ENCODE measurements at places on chromosomes 1 and 21. TPM values are rescaled to one million over a fixed set of nuclear protein-coding genes. Genes with fewer than 3 reads are reported as not detected.
A peak's percentile ranks its signal among the peaks of the same experiment; 100 is the strongest.

Gene MAP3K21
- not detected for total RNA-seq

Gene HLX
- total RNA-seq = not detected

DNA sequence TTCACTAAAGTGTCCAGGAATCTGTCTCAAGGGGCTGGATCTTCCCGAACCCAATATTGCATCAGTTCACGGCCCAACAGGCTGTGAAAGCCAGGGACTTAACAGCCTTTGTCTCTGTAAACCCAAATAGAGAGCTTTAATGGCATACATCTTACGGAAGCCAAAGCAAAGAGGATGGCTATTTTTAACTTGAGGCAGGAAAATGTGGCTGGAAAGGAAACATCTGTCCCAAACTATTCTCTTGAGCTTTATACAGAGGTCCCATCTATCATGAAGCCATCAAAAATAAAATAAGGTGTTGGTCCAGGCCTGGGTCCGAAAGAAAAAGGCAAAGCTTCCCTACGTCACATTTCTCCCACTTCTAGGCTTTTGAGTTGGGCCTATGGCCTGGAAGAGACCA lies 7.7 kb upstream of the CD34 start:
- DNase-seq = no peak

GRCh38 chr21:27104846-27105431 lies 138.1 kb upstream of the ADAMTS5 start:
- no peak for DNase-seq

DNA sequence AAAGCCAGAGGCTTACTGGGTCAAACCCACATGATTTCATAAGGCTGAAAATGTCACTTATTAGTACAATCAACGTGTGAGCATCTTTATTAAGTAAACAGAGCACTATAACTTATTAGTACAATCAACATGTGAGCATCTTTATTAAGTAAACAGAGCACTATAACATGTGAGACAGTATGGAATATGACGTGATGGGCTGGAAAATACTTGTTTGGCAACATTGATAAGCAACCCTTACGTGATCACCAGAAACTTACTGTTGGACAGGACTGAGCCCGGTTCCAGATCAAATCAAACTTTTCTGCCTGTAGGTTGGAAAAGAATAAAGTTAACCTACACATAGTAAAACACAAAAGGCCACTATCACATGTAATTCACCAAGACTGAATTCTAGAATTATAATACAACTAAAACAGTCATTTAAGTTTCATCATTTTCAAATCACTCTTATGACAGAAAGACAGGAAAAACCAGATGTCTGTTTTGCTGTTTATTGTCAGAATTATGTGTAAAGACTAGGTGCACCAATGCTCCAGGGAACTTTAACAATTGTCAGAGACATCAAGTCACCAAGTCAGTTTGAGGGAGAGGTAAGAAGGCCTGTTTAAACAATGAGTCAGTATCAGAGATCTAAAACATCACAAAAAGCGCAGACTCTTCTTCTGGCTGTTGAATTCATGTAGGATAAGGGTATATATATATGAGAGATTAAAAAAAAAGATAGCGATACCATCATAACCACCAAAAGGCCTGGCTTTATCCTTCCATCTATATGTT lies 15.7 kb downstream of the ATPAF1 start:
- DNase-seq = no peak

Gene MNDA
- not detected for total RNA-seq

Gene PTGER3
- not detected for total RNA-seq

DNA sequence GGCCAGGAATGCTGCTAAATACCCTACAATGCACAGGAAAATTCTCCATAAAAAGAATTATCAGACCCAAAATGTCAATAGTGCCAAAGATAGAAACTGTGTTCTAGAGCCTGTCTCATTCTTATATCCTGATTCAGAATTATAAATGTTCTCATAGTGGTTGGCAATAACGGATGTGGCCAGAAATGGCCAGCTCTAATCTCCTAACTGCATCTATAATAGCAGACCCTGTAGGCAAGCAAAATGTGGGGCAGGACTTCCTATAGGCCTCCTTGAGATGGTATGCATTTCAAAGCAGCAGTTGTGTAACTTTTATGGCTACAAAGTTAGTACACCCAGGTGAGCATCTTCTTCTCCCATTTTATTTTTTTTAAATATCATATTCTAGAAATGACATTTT lies 95.9 kb upstream of the SGIP1 start:
- no peak for DNase-seq

Gene SPRR1A
- not detected for total RNA-seq

DNA sequence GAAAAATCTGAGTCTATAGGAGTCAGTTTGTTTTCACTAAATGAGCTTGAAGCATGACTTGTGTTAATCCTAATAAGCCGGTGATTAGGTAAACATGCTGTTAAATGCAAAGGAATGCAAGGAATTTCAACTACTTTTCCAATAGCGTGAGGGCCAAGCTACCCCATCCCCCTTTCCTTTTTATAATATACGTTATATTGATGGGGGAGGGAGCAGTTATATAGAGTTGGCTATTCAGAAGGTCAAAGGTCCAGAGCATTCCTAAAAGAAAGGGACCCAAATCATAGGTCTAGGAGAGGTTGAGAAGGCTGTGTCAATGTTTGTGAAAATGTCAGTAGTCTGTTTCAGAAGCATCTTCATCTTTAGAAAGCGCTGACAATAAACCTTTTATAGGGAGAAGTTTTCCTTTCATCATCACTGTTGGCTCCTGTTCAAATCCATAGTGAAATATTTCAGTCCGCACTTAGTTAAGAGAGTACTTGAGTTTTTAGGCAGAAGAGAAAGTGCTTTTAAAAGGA lies 3.8 kb downstream of the CCN1 start:
- peak; percentile 25 for DNase-seq

GRCh38 chr1:110151175-110151669 lies 928 bp downstream of the SLC6A17 start:
- DNase-seq = peak; percentile 51

DNA sequence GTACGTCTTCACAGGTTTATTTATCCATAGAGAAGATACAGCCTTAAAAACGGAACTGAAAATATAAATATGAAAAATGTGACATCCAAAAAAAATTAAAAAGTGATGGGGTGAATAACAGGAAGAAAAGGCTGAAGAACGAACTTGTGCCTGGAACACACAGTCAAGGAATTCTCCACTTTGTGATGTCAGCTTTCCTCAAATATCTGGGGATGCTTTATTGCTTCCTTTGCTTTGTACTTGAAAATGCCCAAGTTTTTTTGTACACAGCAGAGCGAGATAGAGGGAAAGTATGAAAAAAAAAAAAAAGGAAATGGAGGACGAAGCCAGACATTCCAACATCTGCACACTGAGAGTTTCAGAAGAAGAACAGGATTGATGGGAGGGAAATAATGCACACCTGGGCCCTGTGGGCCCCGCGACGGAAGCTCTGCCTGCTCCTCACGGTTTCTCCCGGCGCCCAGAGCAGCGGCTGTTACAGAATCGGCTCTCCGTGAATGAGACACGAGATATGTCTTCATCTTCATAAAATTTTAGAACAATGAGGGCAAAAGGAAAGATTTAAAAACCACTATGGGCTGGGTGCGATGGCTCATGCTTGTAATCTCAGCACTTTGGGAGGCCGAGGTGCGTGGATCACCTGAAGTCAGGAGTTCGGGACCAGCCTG lies 10.0 kb upstream of the LRRC3 start:
- no peak for DNase-seq

DNA sequence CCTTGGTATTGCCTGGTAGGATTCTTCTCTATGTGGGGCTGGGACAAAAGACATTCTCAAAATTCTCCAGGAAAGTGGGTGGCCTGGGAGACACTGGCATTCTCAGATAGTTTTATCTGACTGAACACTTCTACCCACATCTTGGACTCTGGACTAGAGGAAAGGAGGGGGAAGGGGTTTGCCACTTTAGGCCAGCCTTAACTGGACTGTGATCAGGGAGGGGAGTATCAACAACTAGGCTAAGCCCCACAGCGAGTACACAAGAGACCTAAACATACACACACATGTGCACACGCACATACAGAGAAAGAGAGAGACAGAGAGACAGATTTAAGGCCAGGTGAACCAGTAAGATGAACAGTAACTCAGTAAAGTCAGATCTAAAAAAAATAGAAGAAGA lies 1.2 kb upstream of the SEMA6C start:
- no peak for DNase-seq

Gene SON
- total RNA-seq = 90.8 TPM

DNA sequence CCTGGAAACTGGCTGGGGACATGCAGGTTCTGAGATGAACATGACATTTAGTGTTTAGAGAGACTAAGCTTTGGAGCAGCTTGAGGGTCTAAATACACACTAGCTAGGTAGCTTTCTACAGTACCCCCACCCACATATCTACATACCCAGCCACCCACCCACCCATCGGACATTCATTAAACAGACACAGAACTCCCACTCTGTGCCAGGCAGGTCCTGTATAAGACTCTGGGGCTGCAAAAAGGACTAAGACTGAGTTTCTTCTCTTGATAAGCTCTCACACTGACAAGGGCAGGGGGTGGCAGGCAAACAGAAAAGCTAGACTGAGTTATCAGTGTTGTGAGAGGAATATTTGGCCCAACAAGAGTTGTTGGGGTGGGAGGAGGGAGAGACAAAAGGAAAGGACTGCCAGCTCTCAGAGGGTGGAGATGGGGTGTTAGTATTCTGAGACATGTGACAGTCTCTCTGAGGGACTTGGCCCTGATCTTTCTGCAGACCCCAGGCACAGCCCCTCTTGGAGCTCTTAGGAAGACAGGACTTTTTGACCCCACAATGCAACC lies 6.8 kb downstream of the MAP7D1 start:
- DNase-seq = no peak

Gene HHAT
- 7.2 TPM for total RNA-seq

- DNase-seq = peak; percentile 42
These were observed 833 bp upstream of the DIP2A start for GRCh38 chr21:46457801-46458314.

- no peak for DNase-seq
These were observed 30.1 kb downstream of the CLIC4 start for GRCh38 chr1:24775348-24775747.

GRCh38 chr1:33378524-33378923 lies 52.4 kb downstream of the PHC2 start:
- no peak for DNase-seq

All from G401 (cell line).